ENCODE measurements at places on chromosomes 12 and 14. TPM values are rescaled to one million over a fixed set of nuclear protein-coding genes. Genes with fewer than 3 reads are reported as not detected.

CMA1 gene
- not detected for polyA plus RNA-seq

FAM181A gene
- polyA plus RNA-seq, result not detected

SLC25A47 gene
- not detected for polyA plus RNA-seq

SMOC1 gene
- polyA plus RNA-seq, result 6.4 TPM

VPS33A gene
- polyA plus RNA-seq, result 9.7 TPM

ART4 gene
- 0.51 TPM for polyA plus RNA-seq

MIP gene
- polyA plus RNA-seq, result 0.08 TPM

BHLHE41 gene
- polyA plus RNA-seq, result 35.1 TPM

INHBC gene
- not detected for polyA plus RNA-seq

TDRD9 gene
- polyA plus RNA-seq, result 5.8 TPM

Data from adrenal gland (tissue), 19 donors.